ENCODE measurements at places on chromosomes 2 and 18.
A peak's percentile ranks its signal among the peaks of the same experiment; 100 is the strongest.

DNA sequence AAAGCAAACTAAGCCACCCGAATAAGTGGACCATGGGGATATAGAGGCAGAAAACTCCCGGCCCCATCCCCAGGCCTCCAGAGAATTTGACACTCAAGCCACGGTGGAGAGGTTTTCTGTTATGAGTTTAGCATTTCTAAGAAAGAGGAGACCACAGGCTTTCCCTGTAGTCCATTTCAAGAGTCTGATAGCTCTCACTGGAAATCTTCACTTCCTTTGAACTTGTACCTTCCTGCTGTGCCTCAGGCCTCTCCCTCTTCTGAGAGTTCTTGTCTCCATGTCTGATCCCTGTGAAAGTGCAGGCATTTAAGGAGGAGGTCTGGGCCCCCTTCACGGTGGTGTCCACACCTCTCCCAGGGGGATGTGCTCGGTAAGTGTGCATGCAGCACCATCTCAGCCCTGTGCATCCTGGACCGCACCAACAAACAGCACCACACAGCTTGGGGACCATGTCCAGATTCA is 113.7 kb downstream of the BCL2 start:
- DNase-seq, result no peak

- no peak for DNase-seq
Observed at GRCh38 chr2:182368996-182369395, 57.8 kb downstream of the PDE1A start.

GRCh38 chr2:150566289-150566688 is 78.8 kb upstream of the RND3 start:
- no peak for DNase-seq

GRCh38 chr2:207807516-207807915 is 37.8 kb upstream of the FZD5 start:
- DNase-seq, result no peak

DNA sequence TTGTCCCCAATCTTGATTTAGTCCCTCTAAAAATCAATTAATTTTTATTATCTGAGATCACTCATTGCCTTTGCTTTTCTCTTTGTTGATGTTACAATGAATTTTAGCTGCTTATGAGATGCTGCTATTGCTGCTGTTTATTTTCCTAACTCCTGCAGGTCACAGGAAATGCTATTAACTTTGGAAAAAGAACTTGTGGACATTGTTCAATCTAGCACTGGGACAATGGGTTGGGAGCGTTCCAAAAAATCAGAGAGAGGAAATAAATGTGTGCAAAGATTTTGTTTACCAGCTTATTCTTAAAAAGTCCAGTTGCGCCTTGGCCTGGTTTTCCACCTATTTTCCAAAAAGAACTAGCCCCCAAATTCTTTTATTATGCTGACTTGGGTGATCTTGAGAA is 268.3 kb downstream of the PTH2R start:
- DNase-seq, result no peak

GRCh38 chr18:70250781-70251180 is 38.1 kb upstream of the SOCS6 start:
- DNase-seq, result no peak

GRCh38 chr2:132448771-132449170 is 32.2 kb downstream of the GPR39 start:
- no peak for DNase-seq

DNA sequence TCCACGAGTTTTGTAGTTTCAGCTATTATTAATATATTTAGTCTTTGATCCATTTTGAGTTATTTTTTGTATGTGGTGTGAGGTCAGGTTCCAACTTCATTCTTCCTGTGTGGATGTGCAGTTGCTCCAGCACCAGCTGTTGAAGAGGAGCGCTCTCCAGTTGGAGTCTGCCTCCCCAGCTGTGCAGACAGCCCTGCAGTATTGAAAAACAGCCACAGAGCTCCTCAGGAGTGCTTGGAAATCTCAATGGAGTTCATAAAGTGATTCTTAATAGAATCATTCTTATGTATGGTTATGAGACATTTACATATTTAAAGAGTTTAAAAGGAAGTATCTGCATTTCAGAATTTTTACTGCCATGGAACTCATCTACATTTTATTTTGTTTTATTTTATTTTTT is 17.3 kb downstream of the DGKD start:
- DNase-seq, result no peak

DNA sequence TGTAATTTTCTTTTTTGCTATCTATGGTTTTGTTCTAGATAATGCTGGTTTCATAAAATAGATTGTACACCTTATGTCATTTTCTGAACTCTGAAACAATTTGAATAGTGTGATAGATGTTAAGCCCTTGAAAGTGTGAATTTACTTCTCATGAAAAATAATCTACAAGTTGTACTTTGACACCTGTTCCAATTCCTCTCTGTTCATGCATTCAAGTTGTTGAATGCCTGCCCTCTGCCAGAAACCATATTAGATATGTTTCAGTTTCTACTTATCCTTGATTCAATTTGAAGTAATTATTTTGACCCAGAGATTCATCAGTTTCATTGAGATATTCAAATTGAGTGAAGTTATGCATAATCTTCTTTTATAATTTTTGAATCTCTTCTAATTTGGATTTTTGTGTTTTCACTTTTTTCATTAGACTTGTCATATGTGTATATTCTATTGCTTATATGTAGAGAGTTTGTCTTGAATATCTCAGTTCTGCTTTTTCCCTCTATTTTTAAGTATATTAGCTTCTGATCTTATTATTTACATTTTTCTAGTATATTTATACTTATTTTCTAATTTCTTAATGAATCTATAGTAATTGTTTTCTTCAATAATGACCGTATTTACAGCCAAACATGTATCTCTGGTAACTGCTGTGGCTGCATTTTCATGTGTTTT is 143.3 kb upstream of the TACR1 start:
- DNase-seq, result no peak

DNA sequence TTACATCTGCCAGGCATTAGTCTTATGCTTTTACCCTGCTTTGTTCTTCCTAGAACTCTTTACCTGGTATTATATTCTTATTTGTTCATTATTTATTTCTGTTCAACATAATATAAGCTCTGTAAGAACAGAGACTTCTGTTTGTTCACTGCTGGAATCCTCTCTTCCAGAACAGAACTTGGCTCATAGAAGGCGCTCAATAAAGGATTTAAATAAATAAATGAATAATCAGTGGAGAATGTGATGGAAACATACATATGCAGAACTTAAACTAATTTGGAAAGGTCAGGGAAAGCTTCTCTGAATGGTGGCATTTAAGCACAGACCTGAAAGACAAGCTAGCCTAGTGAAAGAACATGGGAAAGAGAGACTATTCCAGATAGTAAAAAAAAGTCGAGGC is 24.3 kb downstream of the NCKAP1 start:
- DNase-seq, result no peak

- no peak for DNase-seq
Observed at GRCh38 chr18:43563780-43564179, 286.5 kb upstream of the SYT4 start.

- no peak for DNase-seq
Observed at GRCh38 chr2:134104754-134105153, 149.1 kb upstream of the MGAT5 start.

- no peak for DNase-seq
Observed at GRCh38 chr2:118921646-118922045, 20.3 kb upstream of the MARCO start.

GRCh38 chr18:32264401-32264800 is 74.6 kb downstream of the MEP1B start:
- no peak for DNase-seq

GRCh38 chr2:168461178-168461941 is 5.3 kb downstream of the CERS6 start:
- DNase-seq, result no peak

GRCh38 chr2:231926761-231927565 is 767 bp upstream of the NPPC start:
- no peak for DNase-seq

DNA sequence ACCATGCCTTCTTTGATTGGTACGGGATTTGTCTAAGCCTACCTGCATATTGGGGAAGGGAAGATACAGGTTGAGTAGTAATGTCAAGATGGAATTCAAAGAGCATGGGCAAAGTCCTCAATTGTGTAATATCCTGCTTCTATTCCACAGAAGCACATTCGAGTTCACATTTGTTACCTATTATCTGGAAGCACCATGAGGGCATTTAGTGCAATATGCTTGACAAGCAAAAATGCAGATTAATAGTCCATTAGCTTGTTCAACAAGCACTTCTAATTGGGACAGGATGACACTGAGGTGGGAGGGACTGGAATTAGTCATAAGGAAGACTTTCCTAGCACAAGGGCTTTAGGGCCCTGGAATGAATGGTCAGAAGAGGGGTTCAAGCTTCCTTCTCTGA is 40.5 kb downstream of the MYO5B start:
- no peak for DNase-seq

- peak; percentile 61 for DNase-seq
Observed at GRCh38 chr2:9799729-9800632, 43.3 kb upstream of the TAF1B start.

DNA sequence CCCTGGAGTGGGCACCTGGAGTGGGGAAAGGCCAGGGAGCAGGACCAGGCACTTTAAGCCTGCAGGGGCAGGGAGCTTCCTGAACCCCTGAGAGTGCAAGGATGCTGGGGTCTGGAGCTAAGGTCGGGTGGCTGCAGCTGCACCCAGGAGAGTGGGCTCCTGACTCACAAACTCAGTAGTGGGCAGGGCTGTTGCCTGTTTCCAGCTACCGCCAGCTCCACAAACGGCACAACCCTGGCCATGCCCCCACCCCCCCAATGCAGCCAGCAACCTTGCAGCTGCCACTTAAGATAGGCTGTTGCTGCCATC is 688.8 kb downstream of the NYAP2 start:
- no peak for DNase-seq

DNA sequence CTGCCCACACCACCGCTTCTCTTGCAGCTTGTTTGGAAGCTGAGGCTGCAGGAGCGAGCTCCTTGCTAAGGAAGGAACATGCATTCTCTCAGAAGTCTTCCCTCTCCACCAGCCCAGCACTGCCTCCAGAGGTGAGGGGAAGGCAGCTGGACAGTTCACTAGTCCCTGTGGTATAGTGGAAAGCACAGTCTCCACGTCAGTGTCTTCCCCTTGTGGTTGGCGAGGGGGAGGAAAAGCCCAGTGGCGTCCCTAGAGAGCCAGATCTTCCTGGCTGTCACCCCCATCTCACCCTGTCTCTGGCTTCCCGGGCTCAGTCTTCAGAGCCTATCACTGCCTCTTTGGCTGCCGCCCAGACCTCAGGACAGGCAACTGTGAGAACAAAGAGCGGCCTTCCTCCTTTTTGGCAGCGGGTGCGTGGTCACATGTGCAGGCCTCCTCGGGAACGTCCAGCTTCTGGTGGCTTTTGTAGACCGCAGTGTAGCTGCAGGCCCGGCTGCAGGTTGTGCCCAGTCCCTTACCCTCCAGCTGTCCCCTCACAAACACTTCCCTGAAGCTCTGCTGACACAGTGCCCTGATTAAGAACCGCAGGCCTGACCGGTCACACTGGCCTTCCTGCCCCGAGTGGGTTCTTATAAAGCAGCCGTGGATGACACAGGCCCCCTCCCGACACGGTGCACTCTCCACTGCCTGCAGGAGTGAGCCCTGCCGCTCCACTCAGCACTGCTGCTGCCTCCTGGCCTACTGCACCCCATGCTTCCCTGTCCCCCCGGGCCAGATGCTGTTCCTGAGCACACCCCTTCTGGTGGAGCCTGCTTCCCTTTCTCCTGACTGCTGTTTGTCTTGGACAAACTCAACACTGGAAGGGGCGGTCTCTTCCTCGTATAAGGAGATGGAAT is 90.9 kb downstream of the RNF144A start:
- no peak for DNase-seq

- DNase-seq, result no peak
Observed at GRCh38 chr2:44895061-44895460, 46.4 kb upstream of the SIX3 start.

GRCh38 chr2:69237070-69237670 is 149.9 kb downstream of the GFPT1 start:
- DNase-seq, result no peak

DNA sequence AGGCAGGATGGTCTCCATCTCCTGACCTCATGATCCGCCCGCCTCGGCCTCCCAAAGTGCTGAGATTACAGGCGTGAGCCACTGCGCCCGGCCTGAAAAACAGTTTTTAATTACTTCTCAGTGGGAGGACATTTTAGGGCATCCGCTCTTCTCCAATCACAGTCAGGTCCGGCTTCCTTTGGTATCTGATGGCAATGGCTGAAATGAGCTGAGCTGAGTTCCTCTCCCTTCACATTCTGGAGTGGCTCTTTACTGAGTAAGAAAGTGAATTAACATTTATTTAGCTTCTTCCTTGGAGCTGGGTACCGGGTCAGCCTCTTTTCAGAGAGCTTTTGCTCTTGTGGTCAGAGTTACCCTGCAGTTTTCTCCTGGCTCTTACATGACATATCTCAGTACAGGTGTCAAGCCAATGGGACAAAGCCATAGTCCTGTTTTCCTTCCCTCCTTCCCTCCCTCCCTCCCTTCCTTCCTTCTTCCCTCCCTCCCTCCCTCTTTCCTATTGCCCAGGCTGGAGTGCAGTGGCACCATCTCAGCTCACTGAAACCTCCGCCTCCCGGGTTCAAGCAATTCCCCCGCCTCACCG is 1.1 kb upstream of the TTC27 start:
- no peak for DNase-seq

DNA sequence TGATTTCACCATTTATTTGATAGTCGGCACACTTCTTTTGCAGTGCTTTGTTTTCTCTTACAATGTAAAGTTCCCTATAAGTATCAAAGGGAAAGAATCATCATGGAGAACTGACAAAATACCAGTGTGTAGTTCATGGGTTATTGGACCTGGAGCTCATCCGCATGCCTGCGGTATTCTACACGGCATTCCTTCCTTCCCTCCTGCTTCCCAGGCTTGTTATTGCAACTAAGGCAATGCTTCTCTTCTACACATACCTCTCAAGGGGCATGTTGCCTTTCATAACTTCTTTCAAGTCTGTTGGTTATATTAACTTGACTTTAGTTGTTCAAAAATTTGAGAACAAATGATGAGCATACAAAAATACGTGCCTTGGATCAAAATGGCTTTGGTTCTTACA is 24.3 kb upstream of the FAP start:
- DNase-seq, result no peak

DNA sequence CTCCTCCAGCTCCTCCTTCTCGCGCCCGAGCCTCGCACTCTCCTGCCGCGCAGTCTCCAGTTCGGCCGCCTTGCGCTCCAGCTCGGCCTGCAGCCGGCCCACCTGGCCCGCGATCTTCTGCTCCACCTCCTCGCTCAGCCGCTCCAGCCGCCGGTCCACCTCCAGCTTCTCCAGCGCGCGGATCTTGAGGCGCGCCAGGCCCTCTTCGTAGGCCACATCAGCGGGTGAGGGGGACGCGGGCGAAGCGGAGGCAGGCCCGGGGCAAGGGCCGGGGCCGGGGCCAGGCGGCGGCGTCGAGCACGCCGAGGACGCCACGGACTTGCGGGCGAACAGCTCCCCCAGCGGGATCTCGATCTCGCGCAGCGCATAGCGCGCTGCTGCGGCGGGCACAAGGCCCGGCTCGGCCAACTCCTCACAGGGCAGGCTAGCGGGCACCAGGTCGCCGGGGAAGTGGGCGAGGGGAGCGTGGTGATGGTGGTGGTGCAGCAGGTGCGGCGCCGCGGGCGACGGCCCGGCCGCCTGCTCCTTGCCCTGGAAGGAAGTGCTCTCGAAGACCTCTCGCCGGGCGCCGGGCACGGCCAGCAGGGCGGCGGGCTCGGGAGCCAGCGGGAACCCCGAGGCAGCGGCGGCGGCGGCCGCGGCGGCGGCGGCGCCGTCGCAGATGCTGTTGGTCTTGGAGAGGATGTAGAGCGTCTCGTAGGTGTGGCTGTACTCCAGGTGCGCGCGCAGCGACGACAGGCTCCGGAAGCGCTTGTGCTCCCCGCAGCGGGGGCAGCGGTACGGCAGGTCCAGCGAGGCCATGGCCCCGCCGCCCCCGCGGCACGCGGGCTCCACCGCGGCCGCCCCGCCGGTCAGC is 15.2 kb downstream of the FBXO41 start:
- peak; percentile 51 for DNase-seq

GRCh38 chr2:181376442-181376841 is 80.7 kb upstream of the ITGA4 start:
- DNase-seq, result no peak

Data from stimulated activated CD8-positive, alpha-beta memory T cell treated with anti-CD3 and anti-CD28 coated beads, Interleukin-2, amount 100 ng/mL, for 1 hour (primary cell).